NCI-H2081 treated with DMSO at 0.1 percent for 48 hours (cell line): ENCODE measurements at places on chromosomes 1 and 21.

DNA sequence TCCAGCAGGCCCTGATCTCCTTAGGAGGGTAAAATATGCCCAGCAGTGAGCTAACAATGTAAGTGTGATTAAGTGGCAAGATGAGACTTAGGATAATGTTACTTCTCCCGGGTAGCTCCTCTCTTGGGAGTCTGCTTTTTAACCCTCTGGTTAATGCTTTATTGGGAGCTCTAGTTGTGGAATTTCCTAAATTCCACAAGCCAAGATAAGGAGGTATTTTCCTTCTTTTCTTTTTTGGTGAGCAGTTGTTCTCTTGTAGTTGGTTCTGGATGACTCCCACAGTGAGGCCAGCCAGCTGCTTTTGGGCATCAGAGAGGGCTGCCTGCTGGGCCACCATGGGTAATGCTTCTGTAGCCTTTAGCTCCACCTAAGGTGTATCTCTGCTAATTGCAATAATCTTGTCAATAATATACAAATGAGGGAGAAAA, 19.3 kb downstream of the C1orf52 start:
- DNase-seq = peak; percentile 9

DNA sequence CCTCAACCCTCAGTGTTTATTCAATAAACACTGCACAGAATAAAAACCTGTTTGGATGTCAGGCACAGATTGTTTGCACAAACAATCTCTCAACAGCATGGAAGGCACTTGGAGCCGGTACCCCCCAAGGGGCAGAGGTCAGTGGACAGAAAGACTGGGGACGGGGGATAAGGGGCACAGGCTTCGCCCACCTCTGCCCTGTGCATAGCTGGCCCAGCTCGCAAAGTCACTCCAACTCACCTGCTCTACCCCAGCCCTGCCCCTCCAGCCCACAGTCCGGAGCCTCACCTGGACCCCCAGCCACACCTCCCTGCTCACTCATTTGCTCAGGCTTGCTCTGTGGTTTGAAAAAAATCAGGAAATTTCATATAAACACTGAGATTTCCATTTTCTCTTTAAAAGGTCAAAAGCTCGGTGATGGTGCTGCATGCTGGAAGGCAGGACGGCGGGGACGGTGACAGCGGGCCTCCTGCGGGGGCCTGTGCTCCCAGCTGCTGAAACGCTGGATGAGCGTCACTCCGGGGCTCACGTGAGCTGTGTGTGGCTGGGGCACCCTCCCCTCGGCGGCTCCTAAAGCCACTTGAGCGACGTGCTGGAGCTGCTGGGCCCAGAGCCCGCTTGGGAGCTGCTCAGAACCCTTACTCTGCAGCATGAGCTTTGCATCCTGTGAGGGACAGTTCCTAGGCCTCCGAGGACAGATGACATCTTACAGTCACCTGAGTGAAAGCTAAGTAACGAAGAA, 54.5 kb downstream of the PRDM15 start:
- DNase-seq = no peak

DNA sequence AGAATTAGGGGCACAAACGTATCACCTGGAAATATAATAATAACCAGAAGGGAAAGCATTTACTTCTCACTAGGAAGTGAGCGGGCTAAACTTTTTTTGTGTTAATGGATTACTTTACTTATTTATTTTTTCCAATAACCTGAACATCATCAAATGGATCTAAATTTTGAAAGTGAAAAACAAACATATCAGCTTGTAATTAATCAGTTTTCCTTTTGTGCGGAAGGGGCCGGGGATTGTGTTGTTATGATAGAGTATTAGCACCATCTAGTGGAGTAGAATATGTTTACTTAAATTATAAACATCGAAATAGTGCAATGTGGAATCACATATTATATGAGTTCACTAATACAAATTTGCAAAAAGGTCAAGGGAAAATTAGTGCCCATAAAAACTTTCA, 9.0 kb downstream of the CFH start:
- DNase-seq = peak; percentile 46

GRCh38 chr1:234918961-234919761, 209.5 kb downstream of the TOMM20 start:
- DNase-seq = no peak

DNA sequence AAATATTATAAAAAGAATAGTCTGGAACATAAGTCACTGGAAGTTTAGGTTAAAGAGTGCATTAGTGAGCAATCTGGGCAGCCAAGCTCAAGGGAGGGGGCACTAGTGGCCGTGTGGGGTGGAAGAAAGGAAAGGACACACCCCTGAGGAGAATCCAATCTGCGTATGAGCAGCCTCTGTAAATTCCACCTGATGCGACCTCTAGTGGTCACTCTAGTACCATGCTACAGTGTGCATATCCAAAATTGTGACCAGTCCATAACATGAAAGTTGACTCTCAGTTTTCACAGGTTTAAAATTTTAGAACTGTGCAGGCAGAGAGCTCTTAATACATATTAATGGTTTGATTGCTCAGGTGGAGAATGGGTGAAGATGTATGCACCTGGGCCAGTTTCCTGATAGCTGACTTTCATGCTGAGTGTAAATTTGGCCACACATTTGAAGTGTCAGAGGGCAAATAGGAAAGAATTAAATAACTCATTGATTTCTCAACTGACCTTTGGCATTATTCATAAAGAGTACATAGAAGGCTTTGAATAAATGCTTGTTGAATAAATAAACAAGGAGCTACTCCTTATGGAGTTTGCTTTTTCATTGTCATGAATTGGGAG, 105.9 kb upstream of the C21orf91 start:
- no peak for DNase-seq

DNA sequence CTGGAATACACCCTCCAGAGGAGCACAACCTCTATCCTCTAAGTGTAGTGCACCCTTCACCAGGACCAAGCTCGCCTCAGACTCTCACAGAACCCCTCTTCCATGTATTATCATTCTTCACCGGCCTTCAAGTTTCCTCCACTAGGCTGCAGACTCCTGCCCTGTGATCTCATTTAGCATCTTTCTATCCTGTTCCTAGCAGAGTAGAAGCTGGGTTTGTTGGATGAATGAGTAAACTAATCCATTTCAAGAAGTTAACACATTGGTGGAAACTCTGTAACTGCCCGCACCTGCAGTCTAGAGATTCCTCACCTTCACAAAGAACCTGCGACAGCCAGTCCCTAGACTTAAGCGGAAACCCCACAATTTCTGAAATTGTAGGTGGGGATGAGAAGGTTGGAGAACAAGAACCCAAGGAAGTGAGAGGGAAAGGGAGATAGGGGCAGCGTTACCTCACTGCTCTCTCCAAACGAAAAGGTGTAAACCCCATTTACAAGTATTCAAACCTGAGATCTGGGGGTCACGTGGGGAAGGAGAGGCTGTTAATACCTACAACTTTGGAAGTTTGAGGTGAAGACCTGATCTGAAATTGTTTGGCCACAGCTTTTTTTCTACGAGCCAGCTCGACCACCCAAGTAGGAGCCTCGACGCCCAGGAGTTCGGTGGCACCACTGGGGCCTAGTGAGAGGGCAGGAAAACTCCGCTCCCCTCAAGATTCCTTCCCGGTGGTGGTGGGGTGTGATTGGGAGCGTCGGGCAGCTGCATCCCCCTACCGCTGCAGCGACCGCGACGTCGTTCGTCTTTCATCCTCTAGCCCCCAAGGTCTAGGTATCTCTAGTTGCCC, 1.2 kb downstream of the PTPN14 start:
- DNase-seq = no peak

- DNase-seq = no peak
Measured at GRCh38 chr1:58927041-58927721, 143.3 kb upstream of the JUN start.

DNA sequence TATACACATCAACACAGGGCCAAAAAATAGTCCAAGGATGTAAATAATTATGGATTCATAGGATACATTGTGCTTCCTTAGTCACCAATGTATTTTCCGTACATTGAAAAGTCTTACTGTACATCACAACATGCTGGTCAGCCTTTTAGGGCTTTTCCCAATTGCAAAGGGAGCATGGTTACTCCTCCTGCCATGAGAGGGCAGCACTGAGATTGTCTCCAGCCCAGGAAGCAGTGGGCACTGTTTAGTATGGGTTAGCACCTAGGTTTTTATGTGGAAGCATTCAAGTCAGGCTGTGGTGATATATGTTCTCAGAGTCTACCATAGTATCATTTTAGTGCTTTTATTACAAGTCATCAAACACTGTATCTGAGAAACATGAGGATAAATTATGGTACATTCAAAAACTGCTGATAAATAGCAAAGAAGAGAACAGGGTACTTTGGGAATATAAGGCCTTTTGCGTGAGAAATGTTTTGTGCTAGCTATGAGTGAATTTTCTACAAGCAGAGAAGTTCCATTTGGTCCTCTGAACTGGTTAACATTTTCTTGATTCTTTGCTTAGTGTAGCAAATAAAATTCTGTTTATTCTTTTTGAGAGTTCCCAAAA, 34.0 kb downstream of the ST6GALNAC5 start:
- DNase-seq = no peak

DNA sequence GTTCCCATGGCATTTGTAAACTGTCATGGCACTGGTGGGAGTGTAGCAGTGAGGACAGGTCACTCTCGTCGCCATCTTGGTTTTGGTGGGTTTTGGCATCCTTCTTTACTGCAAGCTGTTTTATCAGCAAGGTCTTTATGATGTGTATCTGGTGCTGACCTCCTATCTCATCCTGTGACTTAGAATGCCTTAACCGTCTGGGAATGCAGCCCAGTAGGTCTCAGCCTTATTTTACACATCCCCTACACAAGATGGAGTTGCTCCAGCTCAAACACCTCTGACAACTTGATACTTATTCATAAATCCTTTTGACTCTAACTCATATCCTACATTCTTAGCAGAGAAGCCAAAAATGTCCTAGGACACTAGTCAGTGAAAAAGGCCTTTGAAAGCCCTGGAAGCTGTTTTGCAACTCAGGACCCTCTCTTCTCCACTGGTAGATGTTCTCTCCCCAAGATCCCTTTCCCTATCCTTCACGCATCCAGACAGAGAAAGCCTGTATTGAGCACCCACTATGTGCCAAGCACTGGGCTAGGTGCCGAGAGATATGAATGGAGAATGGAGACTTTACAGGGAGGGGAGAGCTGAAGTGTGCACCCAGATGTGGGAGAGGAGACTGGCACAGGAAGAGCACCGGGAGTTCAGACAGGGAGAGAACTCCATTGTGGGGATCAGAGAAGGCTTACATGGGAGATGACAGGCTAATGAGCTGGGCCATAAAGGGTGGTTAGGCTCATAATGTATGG, 6.7 kb upstream of the CSRP1 start:
- DNase-seq = no peak

DNA sequence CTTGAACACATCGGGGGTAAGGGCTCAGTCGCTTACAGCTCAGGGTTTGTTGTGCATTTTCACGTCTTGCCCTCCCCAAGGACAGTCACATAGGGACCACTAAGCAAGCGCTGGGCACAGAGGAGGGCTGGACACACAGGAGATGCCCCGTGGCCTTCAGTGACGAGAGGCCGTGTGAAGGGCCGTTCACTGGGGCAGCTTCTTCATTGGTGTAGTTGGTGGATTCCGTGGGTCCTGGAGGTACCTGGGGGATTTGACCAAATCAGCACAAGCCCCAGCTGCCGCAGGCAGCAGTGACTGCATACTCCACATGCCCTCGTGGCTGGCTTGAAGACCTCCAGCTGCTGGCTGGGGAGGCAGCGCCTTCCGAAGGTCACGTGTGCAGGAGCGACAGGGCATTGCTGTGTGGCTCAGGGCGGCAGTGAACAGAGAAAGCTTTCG, 100.8 kb upstream of the C1orf174 start:
- no peak for DNase-seq

DNA sequence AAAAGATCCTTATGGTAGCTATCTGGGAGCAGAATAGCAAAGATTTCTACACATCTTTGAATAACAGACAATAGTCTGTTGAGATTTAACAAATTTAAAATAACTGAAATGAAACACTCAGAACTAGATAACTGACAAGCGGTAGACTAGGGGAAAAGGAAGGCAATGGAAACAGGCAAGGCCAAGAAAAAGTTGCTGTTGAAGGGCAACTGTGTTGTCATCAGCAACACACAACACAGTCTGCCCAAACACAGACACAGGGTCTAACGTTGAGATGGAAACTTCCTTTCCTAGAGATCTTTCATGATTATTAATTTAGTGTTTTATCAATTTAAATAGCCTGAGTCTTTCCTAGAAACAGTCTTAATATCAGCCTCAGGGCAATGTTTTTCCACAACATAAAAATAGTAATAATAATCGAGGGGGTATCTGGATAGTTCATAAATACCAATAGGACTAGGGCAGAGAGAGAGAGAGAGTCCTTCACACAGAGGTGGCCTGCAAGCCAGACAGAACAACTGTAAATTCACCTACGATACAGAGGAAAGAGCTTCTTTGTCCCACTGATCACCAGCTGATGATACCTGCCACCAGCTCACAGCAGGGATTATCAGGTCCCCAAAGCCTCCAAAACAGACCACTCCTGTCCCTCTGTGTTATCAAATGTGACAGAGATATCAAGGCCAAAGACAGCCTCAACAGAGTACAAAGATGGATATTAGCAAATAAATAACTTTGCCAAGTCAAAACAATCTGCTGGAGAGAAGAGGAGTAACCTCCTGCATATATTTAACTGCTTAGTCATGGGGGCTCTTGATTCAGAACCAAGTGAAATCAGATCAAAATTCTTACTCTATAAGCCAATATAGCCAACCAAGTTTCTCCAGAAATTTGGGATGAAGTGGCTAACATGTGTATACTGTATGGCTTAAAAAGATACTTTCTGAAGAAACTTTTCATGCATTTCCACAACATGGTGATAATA, 245.3 kb downstream of the SLC45A1 start:
- DNase-seq = no peak

DNA sequence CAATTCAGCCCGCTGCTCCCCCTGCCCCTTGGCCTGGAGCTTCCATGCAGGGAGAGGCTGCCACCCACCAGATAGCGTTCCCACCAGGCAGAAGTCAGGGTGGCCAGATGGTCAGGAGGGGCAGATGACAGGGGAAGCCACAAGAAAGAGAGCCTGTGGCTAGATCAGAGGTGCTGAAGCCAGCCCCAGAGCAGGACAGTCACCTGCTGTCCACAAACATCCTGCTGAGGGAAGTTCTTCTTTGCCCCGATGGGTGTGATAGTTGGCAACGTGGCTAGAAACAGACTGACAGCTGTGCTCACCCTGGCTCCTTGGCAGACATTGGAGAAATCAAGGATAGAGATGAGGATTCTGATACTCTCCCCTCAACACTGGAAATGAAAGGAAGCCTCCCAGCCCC, 27.2 kb upstream of the SRP9 start:
- no peak for DNase-seq

- DNase-seq = no peak
Measured at GRCh38 chr1:9417695-9418094, 121.6 kb upstream of the SLC25A33 start.

- DNase-seq = no peak
Measured at GRCh38 chr1:167137332-167137781, 43.5 kb downstream of the STYXL2 start.

DNA sequence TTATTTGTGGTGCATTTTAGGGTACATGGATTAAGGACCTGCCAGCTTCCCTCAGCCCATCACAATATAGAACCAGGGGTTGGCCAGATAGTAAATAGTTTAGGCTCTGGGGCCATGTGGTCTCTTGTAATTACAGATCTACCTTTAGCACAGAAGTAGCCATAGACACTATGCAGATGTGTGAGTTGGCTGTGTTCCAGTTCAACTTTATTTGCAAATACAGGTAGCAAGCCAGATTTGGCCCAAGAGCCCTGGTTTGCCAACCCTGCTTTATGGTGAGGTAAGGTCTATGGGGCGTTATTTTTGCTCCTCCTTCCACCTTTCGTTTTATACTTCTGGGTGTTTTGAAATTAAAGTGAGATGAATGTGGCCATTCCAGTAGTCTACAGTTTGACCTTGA, 48.7 kb downstream of the MRPS6 start:
- no peak for DNase-seq
